ENCODE measurements at places on chromosomes 1 and 21.

- no peak for DNase-seq
Observed at GRCh38 chr1:224276771-224277487, 53.0 kb downstream of the NVL start.

DNA sequence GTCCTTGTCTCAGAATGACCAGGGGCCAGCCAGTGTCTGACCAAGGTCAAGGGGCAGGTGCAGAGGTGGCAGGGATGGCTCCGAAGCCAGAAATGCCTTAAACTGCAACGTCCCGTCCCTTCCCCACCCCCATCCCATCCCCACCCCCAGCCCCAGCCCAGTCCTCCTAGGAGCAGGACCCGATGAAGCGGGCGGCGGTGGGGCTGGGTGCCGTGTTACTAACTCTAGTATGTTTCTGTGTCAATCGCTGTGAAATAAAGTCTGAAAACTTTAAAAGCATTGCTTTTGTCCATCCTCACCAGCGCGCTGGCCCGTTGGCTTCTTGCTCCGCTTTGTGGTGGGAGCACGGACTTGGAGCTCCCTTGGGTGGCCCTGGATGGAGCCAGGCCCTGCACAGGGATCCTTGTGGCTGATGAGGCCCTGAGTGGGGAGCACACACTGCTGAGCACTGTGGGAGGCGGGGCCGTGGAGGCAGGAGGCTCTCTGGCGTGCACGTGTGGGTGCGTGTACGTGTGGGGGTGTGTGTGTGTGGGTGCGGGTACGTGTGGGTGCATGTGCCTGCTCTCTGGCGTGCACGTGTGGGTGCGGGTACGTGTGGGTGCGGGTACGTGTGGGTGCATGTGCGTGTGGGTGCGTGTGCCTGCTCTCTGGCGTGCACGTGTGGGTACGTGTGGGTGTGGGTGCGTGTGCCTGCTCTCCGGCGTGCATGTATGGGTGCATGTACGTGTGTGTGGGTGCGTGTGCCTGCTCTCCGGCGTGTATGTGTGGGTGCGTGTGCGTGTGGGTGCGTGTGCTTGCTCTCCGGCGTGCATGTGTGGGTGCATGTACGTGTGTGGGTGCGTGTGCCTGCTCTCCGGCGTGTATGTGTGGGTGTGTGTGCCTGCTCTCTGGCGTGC lies 18.0 kb downstream of the RNF223 start:
- no peak for DNase-seq

DNA sequence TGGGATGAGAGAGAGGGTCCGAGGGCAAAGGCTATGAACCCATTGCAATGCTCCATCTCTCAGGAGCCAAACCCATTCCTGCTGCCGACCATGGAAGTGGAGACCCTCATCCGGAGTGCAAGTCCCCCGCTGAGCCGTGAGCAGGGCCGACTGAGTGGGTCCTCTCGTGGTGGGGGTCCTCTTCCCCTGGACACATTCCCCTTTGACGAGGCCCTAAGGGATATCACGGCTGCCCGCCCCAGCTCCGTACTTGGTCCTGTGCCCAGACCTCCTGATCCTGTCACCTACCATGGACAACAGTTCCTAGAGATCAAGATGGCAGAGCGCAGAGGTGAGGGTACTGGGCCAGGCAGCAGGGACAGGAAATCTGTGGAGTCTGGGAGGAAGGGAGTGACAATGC lies 11.0 kb downstream of the HYI start:
- no peak for DNase-seq

DNA sequence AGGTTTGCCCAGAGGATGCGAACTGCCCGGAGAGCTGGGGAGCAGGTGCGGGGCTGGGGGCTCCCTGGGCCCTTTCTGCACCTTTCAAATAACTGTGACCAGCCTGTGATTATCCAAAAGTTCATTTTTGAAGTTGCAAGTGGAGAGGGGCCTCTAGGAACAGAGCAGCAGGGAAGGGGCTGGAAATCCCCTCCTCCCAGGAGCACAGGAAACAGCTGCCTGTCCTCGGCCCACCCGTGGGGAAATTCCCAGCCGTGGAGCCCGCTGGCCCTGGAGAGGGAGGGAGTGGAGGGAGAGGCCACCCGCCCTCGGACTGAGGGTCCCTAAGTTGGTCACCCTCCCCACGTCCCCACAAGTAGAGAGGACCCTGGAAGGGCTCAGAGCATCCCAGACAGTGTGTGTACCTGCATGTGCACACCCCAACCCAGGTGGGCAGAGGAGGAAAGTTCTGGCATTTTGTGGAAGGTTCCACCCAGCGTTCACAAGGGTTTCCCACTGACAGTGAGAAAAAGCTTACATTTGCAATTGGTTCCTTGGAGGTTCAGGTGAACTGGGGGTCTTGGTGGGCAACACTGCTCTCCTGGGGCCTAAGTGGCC lies 1.2 kb upstream of the TNFRSF4 start:
- DNase-seq, result no peak

DNA sequence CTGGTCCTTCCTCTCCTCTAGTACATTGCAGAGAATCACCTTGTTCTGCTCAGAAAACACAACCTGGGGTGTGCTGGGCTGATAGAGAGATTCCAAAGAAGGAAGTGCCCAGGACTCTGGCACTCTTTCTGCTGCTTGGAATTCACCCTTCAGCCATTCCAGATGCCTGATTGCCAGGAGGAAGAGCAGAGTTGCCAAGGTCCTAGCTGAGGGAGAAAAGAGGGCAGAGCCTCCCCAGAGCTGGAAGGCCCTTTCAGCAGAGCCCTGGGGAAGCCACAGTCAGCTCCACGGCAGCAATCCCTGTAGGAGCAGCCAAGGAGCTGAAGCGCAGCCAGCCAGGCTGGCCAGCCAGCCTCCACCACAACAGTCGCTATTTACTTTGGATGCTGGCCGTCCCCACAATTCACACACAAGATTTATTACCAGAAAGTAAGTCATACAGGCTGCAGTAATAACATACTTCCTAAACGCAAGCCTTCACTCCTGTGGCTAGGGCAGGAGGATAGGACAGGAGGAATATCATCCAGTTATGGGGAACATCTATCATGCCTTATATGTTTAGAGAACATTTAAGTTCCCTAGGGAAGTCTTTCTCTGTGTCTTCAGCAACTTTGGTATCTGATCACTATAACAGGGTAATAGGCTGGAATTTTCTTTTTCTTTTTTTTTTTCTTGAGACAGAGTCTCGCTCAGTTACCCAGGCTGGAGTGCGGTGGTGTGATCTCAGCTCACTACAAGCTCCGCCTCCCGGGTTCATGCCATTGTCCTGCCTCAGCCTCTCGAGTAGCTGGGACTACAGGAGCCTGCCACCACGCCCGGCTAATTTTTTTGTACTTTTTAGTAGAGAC lies 36.6 kb upstream of the SLC44A3 start:
- DNase-seq, result no peak

DNA sequence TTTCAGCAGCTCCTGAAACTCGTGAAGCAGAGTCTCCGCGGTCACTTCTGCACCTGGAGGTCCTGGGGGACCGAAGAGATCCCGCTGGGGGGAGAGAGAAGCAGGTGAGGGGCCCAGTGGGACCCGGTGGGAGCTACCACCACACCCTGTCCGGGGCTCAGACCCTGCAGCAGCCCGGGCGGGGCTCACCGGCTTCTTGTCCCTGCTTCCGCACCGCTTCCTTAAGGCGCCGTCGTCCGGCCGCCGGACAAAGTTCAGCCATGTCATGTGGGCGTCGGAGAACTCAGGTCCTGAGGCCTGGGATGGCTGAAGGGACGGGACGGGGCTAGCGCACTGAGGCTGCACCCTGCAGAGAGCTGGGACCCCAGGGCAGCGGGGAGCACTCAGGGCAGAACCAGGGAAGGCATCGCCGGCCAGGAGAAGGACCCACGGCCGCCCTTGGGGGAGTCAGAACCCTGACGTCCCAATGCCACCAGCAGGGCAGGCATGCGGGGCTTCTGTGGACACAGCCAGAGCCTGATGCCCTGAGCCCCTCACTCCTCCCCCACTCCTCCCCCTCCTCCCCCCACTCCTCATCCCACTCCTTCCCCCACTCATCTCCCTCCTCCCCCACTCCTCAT lies 2.2 kb downstream of the C1QTNF12 start:
- DNase-seq, result no peak

DNA sequence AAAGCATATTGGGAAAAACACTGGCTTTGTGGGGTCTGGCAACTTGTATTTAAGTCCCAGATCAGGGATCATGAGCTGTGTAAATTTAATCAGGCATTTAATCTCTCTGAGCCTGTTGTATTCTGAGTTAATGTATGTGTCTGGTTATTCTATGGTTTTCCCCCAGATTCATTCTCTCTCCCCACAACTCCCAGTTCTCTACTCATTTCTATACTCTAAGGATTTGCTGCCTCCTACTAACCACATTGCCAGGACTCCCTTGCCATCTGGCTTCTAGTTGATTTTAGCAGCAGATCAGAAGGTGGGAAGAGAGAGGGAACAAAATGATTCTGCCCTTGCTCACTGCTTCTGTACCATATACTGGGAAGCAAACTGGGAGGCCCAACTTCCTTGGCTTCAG lies 31.4 kb upstream of the S1PR1 start:
- DNase-seq, result no peak

DNA sequence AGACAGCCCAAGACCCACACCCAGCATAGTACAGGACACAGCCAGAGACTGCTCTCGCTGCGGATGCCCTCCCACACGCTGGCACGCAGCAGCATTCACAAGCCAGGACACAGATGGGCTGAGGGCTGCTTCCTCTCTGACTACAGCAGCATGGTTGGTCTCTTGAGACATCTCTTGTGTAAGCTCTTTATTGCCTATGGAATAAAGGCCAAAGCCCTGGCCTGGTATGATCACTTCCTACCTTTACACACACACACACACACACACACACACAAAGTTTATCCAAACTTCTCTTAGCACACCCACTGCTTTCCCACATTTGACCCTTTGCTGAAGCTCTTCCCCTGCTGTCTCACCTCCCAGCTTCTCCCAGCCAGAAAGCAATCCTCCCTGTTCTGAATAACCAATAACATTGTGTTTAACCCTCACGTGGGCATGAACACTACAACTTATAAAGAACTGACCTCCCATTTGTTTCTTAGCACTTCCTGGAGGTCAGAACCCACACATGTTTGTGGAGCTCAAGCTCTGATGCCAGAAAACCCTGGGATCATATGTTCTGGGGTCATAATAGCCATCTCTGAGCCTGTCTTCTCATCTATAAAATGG lies 1.2 kb upstream of the LUZP1 start:
- no peak for DNase-seq

GRCh38 chr1:23524716-23525401 lies 6.2 kb downstream of the E2F2 start:
- DNase-seq, result no peak

Measured in foreskin melanocyte (primary cell).